ENCODE measurements at places on chromosomes 11 and 22. TPM values are rescaled to one million over a fixed set of nuclear protein-coding genes. Genes with fewer than 3 reads are reported as not detected.

TSGA10IP gene
- not detected for total RNA-seq

JAML gene
- not detected for total RNA-seq

HTR3B gene
- total RNA-seq = not detected

ZNF215 gene
- 1.4 TPM for total RNA-seq

ART5 gene
- 0.11 TPM for total RNA-seq

APOA5 gene
- total RNA-seq = not detected

NECTIN1 gene
- total RNA-seq = 3.8 TPM

PHOX2A gene
- not detected for total RNA-seq

PC gene
- total RNA-seq = 6.2 TPM

EMID1 gene
- total RNA-seq = not detected

KCNK7 gene
- 0.11 TPM for total RNA-seq

USH1C gene
- not detected for total RNA-seq

KCNJ4 gene
- total RNA-seq = not detected

FADD gene
- total RNA-seq = 47.2 TPM

XKR3 gene
- not detected for total RNA-seq
